ENCODE measurements at places on chromosomes 1 and 21.

DNA sequence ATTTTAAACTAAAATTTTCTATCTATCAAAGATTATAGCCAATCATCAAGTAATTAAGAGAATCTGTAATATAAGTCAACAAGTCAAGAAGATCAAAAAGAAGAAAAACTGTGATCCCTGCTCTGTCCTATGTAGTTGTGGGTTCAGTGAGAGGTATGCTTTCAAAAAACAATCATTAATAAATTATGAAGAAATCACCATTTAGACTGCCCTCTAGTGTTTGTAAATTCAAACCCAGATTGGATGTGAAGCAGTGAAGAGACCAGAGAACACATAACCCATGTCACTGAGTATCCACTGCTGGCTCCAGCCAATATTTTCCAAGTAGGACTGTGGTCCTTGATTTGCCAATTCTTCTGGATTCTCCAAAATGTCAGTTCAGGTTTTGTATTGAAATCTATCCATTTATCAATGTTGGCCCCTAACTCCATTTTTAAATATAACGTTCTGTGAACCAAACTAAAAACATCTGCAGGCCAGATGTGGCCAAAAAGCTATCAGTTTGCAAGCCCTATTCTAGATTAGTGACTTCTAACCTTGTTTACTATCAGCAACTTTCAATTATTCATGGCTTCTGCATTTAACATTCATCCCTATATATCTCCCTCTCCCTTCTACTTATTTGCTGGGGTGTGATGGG, 467.5 kb upstream of the CXADR start:
- DNase-seq, result no peak

DNA sequence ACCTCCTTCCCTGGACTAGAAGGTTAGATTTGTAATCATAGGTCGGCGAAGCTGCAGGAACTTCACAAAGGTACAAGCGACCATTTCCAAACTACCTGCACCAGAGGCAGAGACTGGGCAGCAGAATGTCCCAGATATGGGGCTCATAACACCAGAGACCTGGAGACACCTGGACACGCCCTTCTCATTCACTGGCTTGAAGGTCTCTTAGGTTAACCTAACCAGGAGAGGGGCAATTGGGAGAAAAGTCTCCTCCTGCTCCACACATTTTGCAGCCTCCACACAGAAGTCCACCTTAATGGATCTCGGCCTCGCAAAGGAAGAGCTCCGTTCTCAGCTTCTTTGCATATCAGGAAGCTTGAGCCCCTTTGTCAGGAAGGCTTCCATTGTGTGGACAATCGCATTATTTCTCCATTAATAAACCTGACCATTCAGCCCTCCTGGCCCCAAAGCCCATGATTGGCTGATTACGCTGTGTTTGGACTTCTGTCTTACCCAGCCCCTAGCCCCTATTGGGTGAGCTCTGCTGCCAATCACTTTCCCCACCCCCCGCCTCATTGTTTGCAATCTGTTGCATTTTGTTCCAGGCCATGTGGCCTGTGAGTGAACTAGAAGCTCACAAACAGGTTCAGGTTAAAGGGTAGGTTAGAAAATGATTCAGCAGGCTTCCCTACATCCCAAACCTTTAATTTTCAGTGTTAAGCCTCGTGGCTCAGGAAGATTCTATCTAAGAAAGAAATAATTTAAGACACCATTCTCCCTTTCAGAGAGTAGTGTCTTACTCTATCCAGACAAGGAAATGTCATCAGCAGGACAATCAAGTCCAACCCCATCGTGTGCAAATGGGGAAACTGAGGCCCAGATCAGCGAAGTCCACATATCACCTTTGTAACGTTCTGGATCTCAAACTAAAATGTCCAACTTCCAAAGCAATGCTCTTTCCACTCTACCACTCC, 2.8 kb downstream of the MYCL start:
- peak; percentile 89 for DNase-seq

DNA sequence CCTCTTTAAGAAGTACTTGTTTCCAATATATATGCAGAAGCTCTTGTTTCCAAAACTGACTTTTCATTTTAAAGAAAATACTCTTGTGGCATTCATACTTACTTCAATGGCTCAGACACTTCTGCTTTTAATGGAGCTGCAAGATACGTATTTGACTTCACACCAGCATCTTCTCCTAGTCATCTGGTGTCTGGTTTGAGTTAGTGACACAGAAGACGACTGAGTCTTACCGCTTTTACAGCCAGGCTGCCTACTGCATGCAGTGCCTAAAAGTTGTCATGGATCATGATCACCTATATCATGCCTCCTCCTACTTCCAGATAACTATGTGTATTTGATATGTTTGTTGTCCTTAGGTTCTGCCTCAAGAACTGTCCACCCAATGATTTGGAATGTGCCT, 185.9 kb downstream of the TPR start:
- no peak for DNase-seq

GRCh38 chr1:193131266-193131860, 9.5 kb downstream of the CDC73 start:
- no peak for DNase-seq

DNA sequence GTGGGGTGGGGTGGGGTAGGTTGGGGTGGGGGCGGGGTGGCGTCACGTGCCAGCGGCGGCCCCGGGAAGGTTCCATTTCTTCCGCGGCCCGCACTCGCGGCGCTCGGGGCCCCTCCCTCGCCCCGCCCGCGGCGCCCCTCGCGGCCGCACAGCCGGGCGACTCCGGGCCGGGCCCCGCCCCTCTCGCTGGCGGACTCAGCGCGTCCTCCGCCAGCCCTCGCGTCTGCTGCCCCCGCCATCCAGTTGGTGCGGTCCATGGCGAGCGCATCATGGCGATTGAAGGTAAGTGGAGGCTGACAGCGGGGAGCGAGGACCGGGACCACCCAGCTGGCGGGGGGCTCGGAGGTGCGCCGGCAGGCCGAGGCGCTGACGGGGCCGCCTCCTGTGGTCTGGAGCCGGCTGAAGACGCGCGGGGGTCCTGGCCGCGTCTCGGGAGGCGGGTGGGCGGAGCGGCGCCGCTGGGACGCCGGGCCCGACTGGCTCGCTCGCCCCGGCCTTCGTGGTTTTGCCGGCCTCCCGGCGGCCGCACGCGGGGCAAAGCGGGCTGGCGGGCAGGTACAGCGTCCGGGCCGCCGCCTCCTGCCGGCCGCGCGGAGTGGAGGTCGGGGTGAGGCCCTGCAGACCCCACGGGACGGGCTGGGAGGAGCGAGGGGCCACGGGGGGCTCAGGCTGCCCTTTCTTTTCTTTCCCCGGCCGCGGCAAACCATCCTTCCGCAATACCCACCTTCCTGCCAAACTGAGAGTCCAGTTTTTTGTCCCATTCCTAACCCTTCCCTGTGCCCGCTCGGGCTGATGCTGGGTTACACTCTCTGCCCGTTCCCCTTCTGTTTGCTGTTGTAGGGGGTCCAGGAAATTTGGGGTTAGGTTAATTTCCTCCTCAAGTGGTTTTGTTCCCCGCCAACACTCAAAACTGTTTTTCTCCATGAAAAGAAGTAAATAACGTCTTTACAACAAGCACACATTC, at the start of gene SYT14:
Gene SYT14, plus strand, starts transcription at position 222 of the 964 bp plus-strand sequence. Its CDS starts 48 bp downstream, at position 270.
- peak; percentile 30 for DNase-seq

- DNase-seq, result no peak
Observed at GRCh38 chr1:174337000-174337681, 110.6 kb upstream of the GPR52 start.

- no peak for DNase-seq
Observed at GRCh38 chr21:25361765-25362164, 245.5 kb downstream of the MRPL39 start.

GRCh38 chr1:68677684-68678351, 180.9 kb upstream of the DEPDC1 start:
- no peak for DNase-seq

- peak; percentile 13 for DNase-seq
Observed at GRCh38 chr1:91511386-91511785, 10.7 kb downstream of the CDC7 start.

GRCh38 chr1:54453022-54453421, 46.8 kb upstream of the SSBP3 start:
- DNase-seq, result no peak

GRCh38 chr1:160166166-160166868, 14.9 kb downstream of the ATP1A4 start:
- DNase-seq, result no peak

- DNase-seq, result no peak
Observed at GRCh38 chr1:92957030-92957734, 4.1 kb downstream of the DIPK1A start.

DNA sequence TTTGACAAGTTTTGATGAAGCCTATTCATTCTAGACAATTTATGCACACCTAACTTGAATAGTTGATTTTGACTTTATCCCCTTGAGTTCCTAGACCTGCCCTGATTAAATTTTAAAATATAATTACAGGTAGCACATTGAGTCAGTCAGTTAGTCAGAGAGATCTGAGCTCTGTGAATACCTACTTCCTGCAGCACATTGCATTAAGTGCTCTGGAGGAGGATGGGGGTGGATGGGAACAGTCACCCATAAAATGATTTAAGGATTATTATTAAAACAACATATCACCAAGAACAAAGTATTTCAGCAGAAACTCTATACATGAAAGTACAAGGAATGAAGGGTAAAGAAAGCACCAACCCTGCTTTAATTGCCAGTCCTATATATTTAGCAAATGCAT, 11.8 kb upstream of the RPF1 start:
- DNase-seq, result no peak

DNA sequence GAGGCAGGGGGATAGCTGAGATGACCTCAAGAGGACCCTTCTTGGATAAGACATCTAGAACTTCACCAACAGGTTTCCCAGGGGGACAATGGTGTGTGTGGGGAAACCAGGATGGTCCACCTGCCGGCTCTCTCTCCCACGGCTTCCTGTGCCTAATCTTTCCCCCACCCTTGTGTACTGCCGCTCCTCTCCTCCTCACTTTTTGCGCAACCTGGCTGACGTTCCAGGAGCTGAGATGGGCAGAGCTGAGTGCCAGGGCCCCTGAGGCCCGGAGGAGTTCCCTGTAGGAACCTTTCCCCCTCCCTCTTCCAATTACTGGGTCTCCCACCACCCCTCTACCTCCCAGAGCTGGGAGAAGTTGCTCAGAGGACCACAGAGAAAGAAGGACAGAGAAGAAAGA, 6.9 kb downstream of the SLC26A9 start:
- DNase-seq, result no peak

DNA sequence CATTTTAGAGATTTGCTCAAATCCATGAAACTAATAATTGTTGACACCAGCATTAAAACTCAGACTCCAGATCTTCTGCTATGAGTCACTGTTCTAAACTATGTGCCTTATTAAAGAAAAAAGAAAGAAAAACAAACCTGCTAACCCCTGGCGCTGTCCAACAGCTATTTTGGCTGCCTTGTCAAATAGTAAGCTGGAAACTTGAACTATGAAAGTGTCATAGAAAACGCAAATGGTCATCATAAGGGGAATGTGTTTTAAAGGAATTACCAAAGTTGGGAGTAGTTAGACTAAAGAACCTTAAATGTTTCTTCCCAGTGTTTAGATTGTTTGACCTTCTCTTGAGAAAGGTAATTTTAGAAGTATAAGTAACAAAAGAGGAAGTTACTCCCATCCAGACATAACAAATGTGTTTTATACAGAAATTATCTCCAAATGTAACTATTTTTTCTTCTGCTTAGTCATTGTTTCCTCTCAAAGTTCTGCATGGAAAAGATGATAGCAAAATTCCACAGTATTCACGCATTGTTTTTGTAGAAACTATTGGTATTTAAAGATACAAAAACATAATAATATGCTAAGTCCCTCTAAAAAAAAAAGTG, 272.4 kb downstream of the TPR start:
- peak; percentile 33 for DNase-seq

- DNase-seq, result no peak
Observed at GRCh38 chr1:174916846-174917245, 82.9 kb upstream of the CACYBP start.

DNA sequence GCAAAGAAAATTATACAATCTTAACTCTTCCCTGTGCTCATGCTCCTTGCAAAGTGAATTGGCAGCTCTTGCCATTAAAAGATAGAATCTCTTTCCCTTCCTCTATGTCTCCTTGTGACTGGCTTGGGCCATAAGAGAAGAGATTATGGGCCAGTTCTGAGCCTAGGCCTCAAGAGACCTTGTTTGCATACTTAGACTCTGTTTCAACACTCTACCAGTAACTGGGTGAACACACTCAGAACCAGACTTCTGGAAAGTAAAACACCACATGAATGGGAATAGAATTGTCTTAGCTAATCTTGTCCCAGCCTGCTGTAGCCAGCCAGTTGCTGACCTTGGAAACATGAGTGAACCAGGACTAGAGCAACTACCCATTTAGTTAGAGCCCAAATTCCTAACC, 15.3 kb upstream of the OR6K3 start:
- no peak for DNase-seq

DNA sequence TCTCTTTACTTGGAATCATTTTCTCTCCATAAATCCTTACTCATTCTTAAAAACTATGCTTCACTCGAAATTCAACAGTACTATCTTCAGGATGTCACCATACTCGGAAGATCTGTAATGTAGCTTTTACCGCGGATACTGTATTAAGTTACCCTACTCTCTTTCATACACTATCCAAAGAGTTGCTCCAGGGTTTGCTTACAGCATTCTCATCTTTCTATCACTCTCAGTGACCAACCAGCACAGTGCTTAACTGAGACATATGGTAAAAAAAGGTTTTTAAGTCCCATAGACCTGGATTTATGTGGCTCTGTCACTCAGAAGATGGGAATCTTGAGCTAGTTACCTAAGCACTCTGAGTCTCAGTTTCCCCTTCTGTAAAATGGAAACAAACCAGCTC, 15.8 kb downstream of the GTF2B start:
- DNase-seq, result no peak

- DNase-seq, result peak; percentile 23
Observed at GRCh38 chr1:154609398-154610380, 1.7 kb upstream of the ADAR start.

DNA sequence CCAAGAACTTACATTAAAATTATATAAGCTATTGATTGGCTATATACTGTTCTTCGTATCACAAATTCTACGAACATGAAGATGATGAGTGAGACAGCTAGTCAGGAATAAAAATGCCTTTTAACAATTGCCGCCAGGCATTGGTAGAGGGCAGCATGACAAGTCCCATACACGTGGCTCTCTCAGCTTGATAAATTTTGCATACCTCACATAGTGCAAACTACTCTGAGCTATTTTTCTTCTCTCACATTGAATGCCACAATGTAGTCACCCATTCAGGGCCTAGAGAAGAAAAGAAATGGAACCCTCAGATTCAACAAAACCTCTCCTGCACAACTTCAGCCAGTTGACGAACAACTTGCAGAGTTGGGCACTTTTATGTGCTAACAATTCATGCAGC, 27.0 kb upstream of the FMO2 start:
- no peak for DNase-seq

- DNase-seq, result no peak
Observed at GRCh38 chr1:219460081-219460895, 152.6 kb downstream of the ZC3H11B start.

GRCh38 chr1:116203181-116203723, 92.1 kb downstream of the MAB21L3 start:
- no peak for DNase-seq

GRCh38 chr1:226690460-226690982, 48.6 kb downstream of the ITPKB start:
- no peak for DNase-seq

GRCh38 chr1:209815490-209815889, 9.5 kb upstream of the IRF6 start:
- no peak for DNase-seq
